ENCODE measurements at places on chromosomes 13 and 19.

DNA sequence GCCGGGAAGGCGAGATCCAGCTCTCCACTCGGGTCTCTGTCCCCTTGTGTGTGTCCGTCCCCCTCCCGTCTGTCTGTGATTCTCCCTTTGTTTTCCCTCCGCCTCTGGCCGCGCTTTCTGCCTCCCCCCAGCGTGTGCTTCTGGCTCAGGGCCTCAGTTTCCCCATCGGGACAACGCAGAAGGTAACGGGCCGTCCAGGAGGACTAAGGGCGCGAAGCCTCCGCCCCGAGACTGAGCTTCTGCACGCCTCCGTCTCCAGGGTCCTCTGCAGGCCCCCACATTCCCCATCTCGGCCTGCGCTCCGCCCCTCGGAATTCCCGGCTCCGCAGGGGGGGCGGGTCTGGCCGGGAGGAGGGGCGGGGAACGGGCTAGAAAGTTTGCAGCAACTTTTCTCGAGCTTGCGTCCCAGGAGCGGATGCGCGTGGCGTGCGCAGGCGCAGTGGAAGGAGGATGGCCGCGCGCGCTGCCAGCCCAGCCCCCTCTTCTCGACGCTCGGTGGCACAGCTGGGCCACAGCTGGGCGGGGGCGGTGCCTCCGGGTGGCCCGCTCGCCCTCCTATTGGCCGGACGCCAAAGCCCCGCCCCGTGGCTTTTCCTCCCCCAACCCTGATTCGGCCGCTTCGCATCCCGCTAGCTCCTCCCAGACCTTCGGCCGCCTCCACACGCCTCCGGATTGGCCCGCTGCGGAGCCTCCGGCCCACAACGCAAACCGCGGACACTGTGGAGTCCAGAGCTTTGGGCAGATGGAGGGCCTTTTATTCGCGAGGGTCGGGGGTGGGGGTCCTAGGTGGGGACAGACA is at the start of gene SIX5:
SIX5 (minus strand) TSS at position 269 of the 799 bp plus-strand sequence. CDS start 408 bp downstream, outside the sequence.
- peak; percentile 98 for DNase-seq

DNA sequence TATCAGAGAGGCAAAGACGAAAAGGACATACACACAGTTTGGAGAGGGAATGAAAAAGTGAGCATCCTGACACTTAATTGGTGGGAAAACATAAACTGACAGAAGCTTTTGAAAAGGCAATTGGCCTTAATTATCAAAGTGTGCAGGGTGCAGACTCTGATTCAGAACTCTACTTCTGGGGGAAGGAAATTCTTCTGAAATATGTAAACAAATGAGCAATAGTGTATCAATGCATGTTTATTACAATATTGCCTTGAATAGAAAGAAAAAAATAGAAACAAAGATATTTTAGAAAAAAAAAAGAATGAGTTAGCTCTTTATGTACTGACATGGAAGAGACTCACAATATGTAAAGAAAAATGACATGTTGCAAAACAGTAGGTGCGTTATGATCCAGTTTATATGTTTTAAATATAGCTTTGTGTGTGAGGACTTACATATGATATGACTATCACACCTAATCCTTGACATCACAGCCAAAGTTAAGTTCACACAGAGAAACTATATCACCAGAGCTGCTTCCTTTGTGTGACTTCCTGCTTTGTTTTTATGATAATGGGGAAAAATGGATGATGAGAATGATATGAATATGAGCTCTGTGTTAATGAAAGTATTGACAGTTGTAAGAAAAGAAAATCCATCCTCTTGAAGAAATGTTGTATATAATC is 182.4 kb downstream of the KCTD12 start:
- DNase-seq = no peak

- DNase-seq = no peak
These were observed 42.0 kb downstream of the CAPN12 start for GRCh38 chr19:38702278-38702677.

GRCh38 chr19:947707-948539 is 22.1 kb downstream of the ARID3A start:
- peak; percentile 93 for DNase-seq

DNA sequence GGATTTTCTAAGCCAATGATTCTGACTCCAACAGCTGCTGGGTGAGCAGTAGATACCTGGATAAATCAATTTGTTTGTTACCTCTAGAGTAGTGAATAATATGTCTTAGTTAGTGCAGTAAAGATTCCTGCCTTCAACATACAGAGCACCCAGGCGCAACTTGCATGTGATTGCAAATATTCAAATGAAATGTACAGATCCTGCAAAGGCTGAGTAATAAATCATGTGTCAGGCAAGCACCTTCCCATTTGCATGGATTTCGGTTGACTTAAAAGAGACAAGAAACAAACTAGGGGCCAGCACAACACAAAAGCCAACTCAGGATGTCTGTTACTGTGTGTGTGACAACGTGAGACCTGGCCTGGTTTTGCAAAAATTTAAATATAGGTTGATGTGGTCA is 79.7 kb downstream of the TNFSF11 start:
- DNase-seq = no peak

DNA sequence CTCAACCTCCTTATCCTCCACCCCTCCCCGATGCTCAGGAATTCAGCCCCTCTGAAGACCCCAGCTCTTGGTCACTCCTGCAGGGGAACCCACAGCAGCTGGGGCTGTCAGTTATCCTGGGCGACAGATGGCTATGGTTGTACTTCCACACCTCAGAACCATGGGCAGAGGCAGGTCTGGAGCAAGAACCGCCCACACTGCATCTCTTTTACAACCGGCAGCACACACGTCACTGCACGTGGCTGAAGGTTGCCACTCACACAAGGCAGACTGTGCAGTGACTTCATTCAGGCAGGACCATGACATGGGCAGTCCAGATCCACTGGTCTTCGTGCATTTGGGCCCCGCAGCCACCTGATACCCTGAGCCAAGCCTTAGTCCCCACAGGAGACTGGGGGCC is 21.5 kb upstream of the SDHAF1 start:
- DNase-seq = no peak
